ENCODE measurements at places on chromosomes 5 and 9. TPM values are rescaled to one million over a fixed set of nuclear protein-coding genes. Genes with fewer than 3 reads are reported as not detected.

BNIP1 gene
- total RNA-seq, result 6.9 TPM

OR1Q1 gene
- not detected for total RNA-seq

FRRS1L gene
- total RNA-seq, result 12.6 TPM

PLCXD3 gene
- total RNA-seq, result 7.9 TPM

FAM81B gene
- total RNA-seq, result not detected

FAM78A gene
- total RNA-seq, result 2.5 TPM

CENPH gene
- total RNA-seq, result 6.3 TPM

ITGA2 gene
- 5.4 TPM for total RNA-seq

LRRC26 gene
- not detected for total RNA-seq

RFESD gene
- total RNA-seq, result 1.5 TPM
